Bronchus fibroblast of lung (primary cell): ENCODE measurements at places on chromosomes 6 and 20. TPM values are rescaled to one million over a fixed set of nuclear protein-coding genes. Genes with fewer than 3 reads are reported as not detected.

Gene RSPH9
- total RNA-seq = 0.67 and 0.74 TPM in 2 replicates

Gene OR2J3
- total RNA-seq = not detected in 2 replicates

Gene PRICKLE4
- not detected in 2 replicates for total RNA-seq

Gene SLC32A1
- total RNA-seq = not detected in 2 replicates

Gene PSORS1C2
- total RNA-seq = not detected in 2 replicates

Gene COX4I2
- not detected in 2 replicates for total RNA-seq

Gene LY6G5C
- total RNA-seq = 1.0 and 2.2 TPM in 2 replicates

Gene GUCA1A
- 1.6 and 1.8 TPM in 2 replicates for total RNA-seq

Gene IL20RA
- total RNA-seq = 0.17 and 0.45 TPM in 2 replicates

Gene DDO
- total RNA-seq = 0.17 and 0.74 TPM in 2 replicates

Gene XKR7
- under 0.01 TPM in 1 of 2 replicates, not detected in the other for total RNA-seq

Gene B3GALT4
- total RNA-seq = 4.4 and 4.9 TPM in 2 replicates

Gene B3GAT2
- under 0.01 TPM in 1 of 2 replicates, not detected in the other for total RNA-seq

Gene PI3
- not detected in 2 replicates for total RNA-seq

Gene CGAS
- total RNA-seq = 5.5 and 8.2 TPM in 2 replicates

Gene DEFB124
- total RNA-seq = not detected in 2 replicates

Gene POU3F2
- total RNA-seq = not detected in 2 replicates

Gene HLA-DOB
- 0.30 and 0.84 TPM in 2 replicates for total RNA-seq

Gene SLC22A2
- not detected in 2 replicates for total RNA-seq

Gene CRYBG1
- total RNA-seq = 8.0 and 8.2 TPM in 2 replicates

Gene OPN5
- not detected in 2 replicates for total RNA-seq

Gene CCN6
- under 0.01 TPM in 1 of 2 replicates, not detected in the other for total RNA-seq

Gene BMP5
- total RNA-seq = 1.9 and 2.0 TPM in 2 replicates

Gene DAAM2
- total RNA-seq = 7.9 TPM in 2 replicates

Gene HLA-DQB1
- not detected in 2 replicates for total RNA-seq

Gene NNAT
- total RNA-seq = 32.0 and 41.7 TPM in 2 replicates

Gene VSTM2L
- 1.5 and 3.0 TPM in 2 replicates for total RNA-seq

Gene SAPCD1
- total RNA-seq = 3.2 and 5.8 TPM in 2 replicates

Gene EPPIN
- total RNA-seq = not detected in 2 replicates

Gene MACROD2
- not detected in 2 replicates for total RNA-seq

Gene PXDC1
- 35.7 and 40.9 TPM in 2 replicates for total RNA-seq

Gene MEI4
- not detected in 2 replicates for total RNA-seq

Gene PRDM13
- total RNA-seq = under 0.01 TPM in 1 of 2 replicates, not detected in the other

Gene PTK7
- total RNA-seq = 96.6 and 102 TPM in 2 replicates

Gene RNF217
- 3.4 and 6.4 TPM in 2 replicates for total RNA-seq

Gene CASS4
- 2.2 and 2.4 TPM in 2 replicates for total RNA-seq

Gene CNR1
- total RNA-seq = under 0.01 and 0.45 TPM in 2 replicates

Gene NMBR
- 0.15 TPM in 1 of 2 replicates, not detected in the other for total RNA-seq

Gene HRH3
- not detected in 2 replicates for total RNA-seq

Gene SULF2
- 1.8 and 3.7 TPM in 2 replicates for total RNA-seq

Gene BMP7
- total RNA-seq = not detected in 2 replicates

Gene MYT1
- total RNA-seq = not detected in 2 replicates

Gene TLDC2
- total RNA-seq = 0.15 and 0.34 TPM in 2 replicates
